Activated B cell treated with CpG ODN at 0.5 μM for 24 hours (primary cell): ENCODE measurements at places on chromosomes 3 and 15. TPM values are rescaled to one million over a fixed set of nuclear protein-coding genes. Genes with fewer than 3 reads are reported as not detected.

TOPAZ1 gene
- not detected in 2 replicates for total RNA-seq

VEPH1 gene
- not detected in 2 replicates for total RNA-seq

EEF1AKMT4 gene
- total RNA-seq = 1.9 and 2.9 TPM in 2 replicates

GPR176 gene
- total RNA-seq = 0.12 TPM in 1 of 2 replicates, not detected in the other

IQCF5 gene
- total RNA-seq = not detected in 2 replicates

TERC gene
- total RNA-seq = 2.5 and 8.4 TPM in 2 replicates

CPNE9 gene
- total RNA-seq = 0.20 TPM in 1 of 2 replicates, not detected in the other

FETUB gene
- total RNA-seq = not detected in 2 replicates

TRANK1 gene
- total RNA-seq = 109 and 135 TPM in 2 replicates

CYP11A1 gene
- not detected in 2 replicates for total RNA-seq

REC114 gene
- total RNA-seq = not detected in 2 replicates

MYRIP gene
- total RNA-seq = 0.07 and 0.20 TPM in 2 replicates

GRK7 gene
- not detected in 2 replicates for total RNA-seq

PRSS50 gene
- total RNA-seq = not detected in 2 replicates

RARRES1 gene
- not detected in 2 replicates for total RNA-seq

WDR93 gene
- 0.10 and 0.16 TPM in 2 replicates for total RNA-seq

C3orf22 gene
- total RNA-seq = not detected in 2 replicates

CCDC39 gene
- total RNA-seq = not detected in 2 replicates

ARPIN gene
- not detected in 2 replicates for total RNA-seq

LEKR1 gene
- 2.8 and 2.9 TPM in 2 replicates for total RNA-seq

TGM4 gene
- not detected in 2 replicates for total RNA-seq

CFAP91 gene
- total RNA-seq = 8.5 and 12.9 TPM in 2 replicates

CCDC13 gene
- total RNA-seq = 1.7 and 1.9 TPM in 2 replicates

UBE2E1 gene
- 79.9 and 85.2 TPM in 2 replicates for total RNA-seq

MOBP gene
- total RNA-seq = 0.13 TPM in 1 of 2 replicates, not detected in the other

GHRL gene
- total RNA-seq = 1.4 and 2.8 TPM in 2 replicates

CCR3 gene
- total RNA-seq = not detected in 2 replicates
